HFF-Myc (cell line): ENCODE measurements at places on chromosomes 2 and 18.

- DNase-seq = no peak
Observed at GRCh38 chr2:149458502-149458901, 128.1 kb downstream of the LYPD6 start.

DNA sequence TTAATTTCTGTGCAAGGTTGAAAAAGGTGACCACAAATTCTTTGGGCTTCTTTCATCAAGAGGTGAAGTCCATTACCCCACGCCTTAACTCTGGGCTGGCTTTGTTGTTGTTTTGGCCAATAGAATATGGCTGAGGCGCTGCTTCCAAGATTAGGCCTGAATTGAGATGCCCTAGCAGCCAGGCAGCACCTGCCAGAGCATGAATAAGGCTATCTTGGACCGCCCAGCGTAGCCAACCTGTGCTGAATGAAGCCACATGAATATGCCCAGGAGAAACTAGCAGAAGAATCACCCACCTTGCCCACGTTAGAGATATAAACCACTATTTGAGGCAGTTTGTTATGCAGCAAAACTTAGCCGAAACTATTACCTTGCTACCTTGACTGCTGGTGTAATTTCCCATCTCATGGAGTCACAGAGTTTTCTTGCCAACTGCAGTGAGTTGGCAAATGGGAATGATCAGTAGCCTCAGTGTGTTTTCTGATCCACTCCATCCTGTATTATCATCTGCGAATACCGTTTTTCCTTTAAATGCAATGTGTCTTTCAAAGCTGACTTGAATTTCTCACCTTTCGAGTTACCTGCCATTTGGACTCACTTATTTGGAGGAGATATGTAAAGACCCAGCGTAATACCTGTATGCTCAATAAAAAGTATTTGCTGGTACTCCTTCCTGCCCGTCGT is 679 bp downstream of the TSGA10 start:
- DNase-seq = no peak

DNA sequence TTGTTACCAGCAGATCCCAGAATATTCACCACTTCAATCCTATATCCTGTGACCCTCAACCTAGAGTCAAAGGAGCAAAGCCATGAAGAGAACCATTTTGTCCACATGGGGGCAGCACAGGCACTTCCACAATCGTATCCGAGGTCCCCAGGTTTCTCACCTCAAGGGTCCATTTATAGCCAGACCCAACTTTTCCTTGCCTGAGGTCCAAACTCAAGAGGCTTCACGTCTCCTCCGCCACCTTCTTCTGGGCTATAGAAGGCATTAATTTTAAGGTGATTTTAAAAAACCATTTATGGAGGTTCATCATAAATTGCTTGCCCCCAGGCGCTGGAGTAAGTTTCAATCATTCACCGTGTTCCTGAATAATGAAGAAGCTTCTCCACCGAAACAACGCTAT is 111.6 kb upstream of the NABP1 start:
- DNase-seq = peak; percentile 55

GRCh38 chr2:68248361-68248760 is 4.0 kb downstream of the PPP3R1 start:
- DNase-seq = no peak

DNA sequence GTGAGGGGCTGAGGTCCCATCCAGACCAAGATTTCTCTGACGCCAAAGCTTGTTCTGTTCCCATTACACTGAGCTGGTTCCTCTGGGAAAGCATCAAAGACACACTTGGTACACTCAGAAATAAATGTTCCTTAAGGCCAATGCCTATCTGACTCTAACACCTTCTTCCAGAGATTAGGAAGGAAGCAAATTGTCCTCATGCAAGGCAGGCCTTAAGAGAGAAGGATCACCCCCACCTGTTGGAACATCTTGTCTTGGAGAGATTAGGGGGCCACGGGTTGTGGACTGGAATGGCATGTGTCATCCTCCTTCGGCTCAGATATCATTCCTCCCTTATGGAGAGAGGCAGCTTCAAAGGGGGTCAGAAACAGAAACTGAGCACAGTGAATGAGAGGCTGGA is 100.2 kb downstream of the ANKRD44 start:
- DNase-seq = no peak

- DNase-seq = no peak
Observed at GRCh38 chr2:105541189-105542050, 142.6 kb upstream of the FHL2 start.
